Type B pancreatic cell (in vitro differentiated cells): ENCODE measurements at places on chromosomes 7 and 10.

DNA sequence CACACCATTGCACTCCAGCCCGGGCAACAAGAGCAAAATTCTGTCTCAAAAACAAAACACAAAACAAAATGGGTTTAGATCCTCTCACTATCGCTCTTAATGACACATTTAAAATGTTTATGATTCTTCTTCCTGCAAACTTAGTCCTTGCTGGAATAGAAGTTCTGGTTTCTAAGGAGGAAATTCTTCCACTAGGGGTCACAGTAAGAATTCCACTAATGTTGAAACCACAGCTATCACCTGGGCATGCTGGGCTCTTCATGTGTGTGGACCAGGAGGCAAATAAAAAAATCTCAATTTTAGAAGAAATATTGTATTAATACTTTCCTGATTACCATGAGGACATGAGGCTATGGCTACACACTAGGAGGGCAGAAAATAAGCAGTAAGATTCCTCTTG is 915.8 kb downstream of the TYW1 start:
- no peak for DNase-seq

DNA sequence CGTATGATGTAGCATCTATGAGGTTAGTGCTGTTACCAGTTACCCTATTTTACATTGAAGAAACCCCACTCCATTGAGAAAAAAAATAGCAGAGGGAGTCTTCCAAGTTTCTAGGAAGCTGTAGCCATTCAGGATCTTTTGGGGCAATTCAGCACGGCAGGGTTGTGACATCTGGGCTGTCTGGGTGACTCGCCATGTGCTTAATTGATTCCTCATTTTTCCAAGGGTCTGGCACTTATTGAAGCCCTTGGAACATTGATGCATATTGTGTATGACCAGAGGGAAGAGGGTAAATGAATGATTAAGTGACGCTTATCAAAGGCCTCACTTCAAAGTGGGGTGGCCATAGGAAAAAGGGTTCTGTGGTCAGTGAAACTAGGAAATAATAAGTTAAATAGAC is 248.7 kb downstream of the ARHGAP12 start:
- DNase-seq = no peak

DNA sequence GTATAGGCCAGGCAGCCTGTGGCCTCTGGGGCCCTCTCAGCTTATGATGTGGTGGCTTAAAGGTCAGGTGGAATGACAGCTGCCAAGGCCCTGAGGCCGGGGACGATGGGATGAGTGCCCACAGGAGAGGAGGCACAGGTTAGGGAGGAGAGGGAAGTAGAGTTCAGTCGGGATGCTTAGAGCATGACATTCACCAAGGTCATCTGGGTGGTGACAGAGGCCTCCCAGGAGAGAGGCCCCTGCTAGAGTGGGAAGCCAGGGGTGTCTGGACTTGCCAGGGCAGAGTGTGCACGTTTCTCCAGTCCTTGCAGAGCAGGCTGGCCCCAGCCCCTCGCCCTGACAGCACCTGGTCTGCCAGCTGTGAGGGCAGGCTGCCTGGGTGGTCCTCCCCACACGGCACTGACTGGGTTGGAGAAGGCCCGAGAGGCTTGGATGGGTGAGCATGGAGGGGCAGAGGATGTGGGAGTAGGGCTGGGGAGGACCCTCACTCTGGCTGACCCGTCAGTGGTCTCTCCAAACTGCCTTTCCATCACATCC is 1.5 kb downstream of the CALHM1 start:
- no peak for DNase-seq

GRCh38 chr7:127892488-127893314 is 138.5 kb downstream of the LRRC4 start:
- no peak for DNase-seq
